ENCODE measurements at places on chromosomes 7 and 10. TPM values are rescaled to one million over a fixed set of nuclear protein-coding genes. Genes with fewer than 3 reads are reported as not detected.

The TMEM254 gene
- 8.6 TPM for total RNA-seq

The ARPC1A gene
- 110 TPM for total RNA-seq

The SPOCK2 gene
- 4.8 TPM for total RNA-seq

The FAM131B gene
- 0.49 TPM for total RNA-seq

The ADAM22 gene
- total RNA-seq = 1.8 TPM

The PON1 gene
- not detected for total RNA-seq

The FAM221A gene
- total RNA-seq = 4.3 TPM

The HMX2 gene
- total RNA-seq = not detected

GRCh38 chr10:62264702-62265436 is 3.8 kb downstream of the RTKN2 start:
- no peaks in the 10 kb centered on the region for H3K27me3 ChIP-seq
- H3K36me3 ChIP-seq = no peaks in the 10 kb centered on the region
- H3K4me3 ChIP-seq = no peak overlapping the region
- H3K4me1 ChIP-seq = no peaks in the 10 kb centered on the region
- no peak overlapping the region for H3K27ac ChIP-seq

GRCh38 chr7:86966916-86967315 is 92.5 kb downstream of the ELAPOR2 start:
- DNase-seq = no peak
- no peak overlapping the region for H3K27ac ChIP-seq
- H3K4me3 ChIP-seq = no peak overlapping the region
- H3K4me1 ChIP-seq = no peaks in the 10 kb centered on the region

DNA sequence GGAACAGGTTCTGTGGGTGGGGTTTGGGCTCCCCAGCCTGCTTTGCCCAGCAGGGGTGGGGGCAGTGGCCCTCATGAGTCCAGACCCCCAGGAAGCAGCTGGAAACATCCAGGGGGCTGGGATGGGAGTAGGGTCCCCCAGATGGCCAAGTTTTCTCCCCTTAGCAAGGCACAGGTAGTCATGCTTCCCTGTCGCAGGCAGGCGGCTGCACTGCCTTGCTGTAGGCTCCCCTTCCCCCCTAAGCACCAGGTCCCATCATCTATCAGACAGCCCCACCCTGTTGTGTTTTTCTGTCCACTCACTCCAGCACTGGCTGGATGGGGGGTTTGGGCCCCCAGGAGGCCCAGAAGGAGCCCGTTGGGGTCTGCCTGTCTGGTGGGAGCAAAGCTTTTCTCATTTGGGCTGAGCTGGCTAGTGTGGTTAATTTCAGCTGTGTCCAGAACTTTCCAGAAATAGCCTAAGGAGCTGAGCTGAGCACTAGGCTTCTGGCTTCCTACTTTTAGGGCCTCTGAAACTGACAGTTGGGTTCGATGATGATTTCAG is 7.9 kb downstream of the BRI3 start:
- no peak for DNase-seq
- H3K4me1 ChIP-seq = peaks cover 52% of the 10 kb centered on the region
- H3K27me3 ChIP-seq = no peaks in the 10 kb centered on the region
- peak overlapping the region; percentile 35 for H3K27ac ChIP-seq
- no peaks in the 10 kb centered on the region for H3K36me3 ChIP-seq

GRCh38 chr10:5840314-5841307 is 27.4 kb upstream of the GDI2 start:
- no peak overlapping the region for H3K27ac ChIP-seq
- no peak overlapping the region for H3K4me3 ChIP-seq
- H3K36me3 ChIP-seq = no peaks in the 10 kb centered on the region
- peak; percentile 50 for DNase-seq
- no peaks in the 10 kb centered on the region for H3K27me3 ChIP-seq
- H3K4me1 ChIP-seq = peaks cover 14% of the 10 kb centered on the region

DNA sequence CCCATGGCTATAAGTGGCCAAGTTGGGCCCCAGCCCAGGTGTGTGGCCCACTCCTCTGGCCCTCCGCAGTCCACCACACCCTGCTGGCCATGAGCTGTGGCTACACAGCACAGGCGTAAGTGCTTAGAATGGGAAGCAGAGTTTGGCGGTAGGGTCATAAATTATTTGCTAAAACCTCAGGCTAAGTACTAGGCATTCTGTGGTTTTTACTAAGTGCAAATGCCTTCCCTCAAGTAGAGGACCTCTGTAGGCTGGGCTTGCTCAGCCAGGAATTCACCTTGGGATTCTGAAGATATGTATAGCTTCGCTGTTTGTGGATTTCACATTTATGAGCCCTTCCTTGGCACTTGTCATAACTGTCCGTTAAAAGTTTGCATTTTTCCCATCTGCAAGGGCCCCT is 44.8 kb upstream of the LOXL4 start:
- no peak overlapping the region for H3K4me3 ChIP-seq
- peaks cover 23% of the 10 kb centered on the region for H3K27me3 ChIP-seq
- DNase-seq = no peak
- H3K27ac ChIP-seq = no peak overlapping the region

GRCh38 chr7:129664029-129665012 is 52.8 kb downstream of the NRF1 start:
- no peak overlapping the region for H3K4me3 ChIP-seq
- H3K27ac ChIP-seq = no peak overlapping the region
- H3K4me1 ChIP-seq = no peaks in the 10 kb centered on the region

DNA sequence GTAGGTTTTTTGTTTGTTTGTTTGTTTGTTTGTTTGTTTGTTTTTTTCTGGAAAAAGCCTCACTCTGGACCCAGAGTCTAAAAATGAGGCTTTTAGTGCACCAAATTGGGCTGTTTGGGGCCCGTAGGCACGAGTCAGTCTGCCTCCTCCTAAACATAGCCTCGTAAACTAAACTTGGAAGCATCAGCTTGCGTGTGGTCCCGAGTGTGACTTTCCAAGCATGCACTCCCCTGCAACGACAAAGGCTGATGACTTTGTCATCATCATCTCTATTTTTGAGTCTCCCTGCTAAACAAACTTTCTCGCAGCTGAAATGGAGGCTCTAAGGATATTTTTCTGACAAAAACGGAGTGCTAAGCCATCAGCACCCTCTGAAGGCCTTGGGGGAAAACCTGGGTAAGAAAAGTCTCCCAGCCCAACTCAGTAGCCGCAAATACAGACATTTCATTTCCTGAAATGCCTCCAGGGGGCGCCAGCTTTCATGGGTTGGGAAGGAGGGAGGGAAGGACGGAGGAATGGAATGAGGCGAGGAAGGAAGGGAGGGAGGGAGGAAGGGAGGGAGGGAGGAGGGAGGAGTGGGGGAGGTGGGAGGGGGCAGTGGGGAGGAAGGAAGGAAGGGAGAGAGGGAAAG is 245.9 kb downstream of the KCNMA1 start:
- no peak overlapping the region for H3K27ac ChIP-seq
- H3K4me1 ChIP-seq = peaks cover 8% of the 10 kb centered on the region

DNA sequence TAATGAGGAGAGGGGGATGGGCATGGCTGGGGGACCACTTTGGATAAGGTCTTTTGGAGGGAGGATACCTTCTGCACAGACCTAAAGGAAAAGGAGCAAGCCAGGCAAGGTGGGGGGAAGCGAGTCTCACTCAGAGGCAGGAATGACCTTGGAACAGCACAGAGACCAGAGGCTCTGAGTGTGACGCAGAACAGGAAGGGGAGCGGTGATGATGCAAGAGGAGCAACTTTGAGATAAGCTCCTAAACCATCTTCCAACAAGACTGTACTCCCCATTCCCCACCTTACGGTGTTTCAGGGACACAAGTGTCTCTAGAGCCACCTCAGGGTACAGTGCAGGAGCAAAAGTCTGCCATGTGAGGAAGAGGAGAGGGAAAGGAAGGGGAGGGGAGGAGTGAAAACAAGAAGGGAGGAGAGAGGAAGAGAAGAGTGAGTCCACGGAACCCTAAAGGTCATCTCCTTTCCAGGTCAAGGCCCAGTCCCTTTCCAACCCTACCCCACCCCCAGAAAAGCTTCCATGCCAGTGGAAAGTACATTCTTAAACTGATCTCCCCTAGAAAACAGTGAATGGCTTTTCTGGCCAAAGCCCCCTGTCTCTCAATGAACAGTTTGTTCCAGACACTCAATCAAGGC is 54.1 kb downstream of the JAZF1 start:
- no peak overlapping the region for H3K27ac ChIP-seq
- H3K27me3 ChIP-seq = no peaks in the 10 kb centered on the region
- no peaks in the 10 kb centered on the region for H3K36me3 ChIP-seq
- H3K4me1 ChIP-seq = peaks cover 20% of the 10 kb centered on the region
- no peak for DNase-seq

GRCh38 chr7:154451480-154452457 is 399.6 kb downstream of the DPP6 start:
- no peaks in the 10 kb centered on the region for H3K4me1 ChIP-seq
- no peak for DNase-seq
- H3K4me3 ChIP-seq = no peak overlapping the region
- H3K36me3 ChIP-seq = no peaks in the 10 kb centered on the region
- no peaks in the 10 kb centered on the region for H3K27me3 ChIP-seq

DNA sequence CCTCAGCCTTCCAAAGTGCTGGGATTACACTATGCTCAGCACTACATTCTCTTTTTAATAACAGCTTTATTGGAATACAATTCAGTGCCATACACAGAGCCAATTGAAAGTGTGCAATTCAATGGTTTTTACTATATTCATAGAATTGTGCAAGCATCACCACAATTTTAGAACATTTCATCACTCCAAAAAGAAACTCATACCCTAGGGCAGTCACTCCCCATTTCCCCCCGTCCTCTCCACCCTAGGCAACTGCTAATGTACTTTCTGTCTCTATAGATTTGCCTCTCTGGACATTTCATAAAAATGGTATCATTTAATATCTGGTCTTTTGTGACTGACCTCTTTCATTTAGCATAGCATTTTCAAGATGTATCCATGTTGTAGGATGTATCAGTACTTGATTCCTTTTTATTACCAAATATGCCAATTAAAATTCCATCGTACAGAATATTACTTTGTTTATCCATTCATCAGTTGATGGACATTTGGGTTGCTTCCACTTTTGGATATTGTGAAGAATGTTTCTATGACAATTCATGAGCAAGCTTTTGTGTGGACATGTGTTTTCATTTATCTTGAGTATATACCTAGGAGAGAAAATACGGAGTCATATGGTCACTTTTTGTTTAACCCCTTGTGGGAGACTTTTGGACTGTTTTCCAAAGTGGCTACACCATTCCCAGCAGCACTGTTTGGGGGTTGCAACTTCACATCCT is 6.3 kb upstream of the XPNPEP1 start:
- no peaks in the 10 kb centered on the region for H3K27me3 ChIP-seq
- DNase-seq = no peak
- no peak overlapping the region for H3K4me3 ChIP-seq
- no peak overlapping the region for H3K27ac ChIP-seq

DNA sequence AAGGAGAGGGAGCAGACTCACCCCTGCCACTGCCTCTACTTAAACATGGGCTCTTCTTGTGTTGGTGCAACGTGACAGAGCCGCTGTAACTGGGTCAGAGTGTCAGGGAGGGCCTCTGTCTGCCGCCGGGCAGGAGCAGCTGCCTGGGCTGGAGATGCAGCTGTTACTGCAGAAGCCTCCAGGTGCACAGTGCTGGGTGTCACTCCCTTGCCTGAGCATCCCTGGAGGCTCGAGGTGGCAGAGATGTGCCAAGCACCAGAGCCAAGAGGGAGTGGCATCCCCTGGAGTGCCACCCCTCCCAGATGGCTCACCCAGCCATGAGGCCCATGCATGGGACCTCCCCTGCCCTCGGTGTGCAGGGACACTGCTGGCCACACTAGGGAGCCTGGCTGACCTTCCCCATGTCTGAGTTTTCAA is 145.7 kb downstream of the PRPF18 start:
- H3K36me3 ChIP-seq = peaks cover 24% of the 10 kb centered on the region
- no peak overlapping the region for H3K4me3 ChIP-seq
- no peak overlapping the region for H3K27ac ChIP-seq
- no peaks in the 10 kb centered on the region for H3K4me1 ChIP-seq

DNA sequence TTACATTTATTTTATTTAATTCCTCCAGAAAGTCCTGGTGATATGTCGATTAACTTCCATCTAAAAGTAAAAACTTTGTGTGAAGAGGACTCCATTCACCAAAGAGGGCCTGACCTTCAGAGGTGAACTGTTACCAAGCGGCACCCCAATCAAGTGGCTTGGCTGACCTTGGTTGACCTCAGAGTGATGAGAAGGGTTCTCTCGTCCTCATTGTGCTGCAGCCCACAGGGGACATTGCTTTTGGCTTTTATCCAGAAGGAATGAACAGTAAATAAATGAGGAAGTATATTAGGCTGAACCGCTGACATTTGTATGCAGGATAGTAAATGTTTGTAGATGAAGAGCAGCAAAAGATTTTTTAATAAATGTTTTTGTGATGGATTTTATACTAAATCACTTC is 172.4 kb upstream of the MKI67 start:
- no peak overlapping the region for H3K4me3 ChIP-seq
- H3K4me1 ChIP-seq = no peaks in the 10 kb centered on the region
- no peak overlapping the region for H3K27ac ChIP-seq
- no peaks in the 10 kb centered on the region for H3K27me3 ChIP-seq
- no peaks in the 10 kb centered on the region for H3K36me3 ChIP-seq
- DNase-seq = no peak

DNA sequence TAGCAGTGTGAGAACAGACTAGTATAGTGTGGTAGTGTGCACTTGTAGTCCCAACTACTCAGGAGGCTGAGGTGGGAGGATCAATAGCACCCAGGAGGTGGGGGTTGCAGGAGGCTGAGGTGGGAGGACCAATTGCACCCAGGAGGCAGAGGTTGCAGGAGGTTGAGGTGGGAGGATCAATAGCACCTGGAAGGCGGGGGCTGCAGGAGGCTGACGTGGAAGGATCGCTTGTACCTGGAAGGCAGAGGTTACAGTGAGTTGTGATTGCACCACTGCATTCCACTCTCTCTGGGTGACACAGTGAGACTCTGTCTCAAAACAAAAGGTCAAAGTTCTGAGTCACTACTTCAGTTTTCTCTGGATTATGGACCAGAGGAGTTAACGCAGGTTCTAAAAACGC is 22.6 kb upstream of the DIP2C start:
- H3K4me1 ChIP-seq = no peaks in the 10 kb centered on the region
- H3K36me3 ChIP-seq = no peaks in the 10 kb centered on the region
- peaks cover under 1% of the 10 kb centered on the region for H3K27me3 ChIP-seq
- DNase-seq = no peak
- no peak overlapping the region for H3K4me3 ChIP-seq
- H3K27ac ChIP-seq = no peak overlapping the region

All from heart right ventricle (tissue), 16 donors.